BE2C (cell line): ENCODE measurements at places on chromosomes 3 and 15.

GRCh38 chr3:12489832-12490231 lies 5.6 kb downstream of the TSEN2 start:
- DNase-seq, result no peak

DNA sequence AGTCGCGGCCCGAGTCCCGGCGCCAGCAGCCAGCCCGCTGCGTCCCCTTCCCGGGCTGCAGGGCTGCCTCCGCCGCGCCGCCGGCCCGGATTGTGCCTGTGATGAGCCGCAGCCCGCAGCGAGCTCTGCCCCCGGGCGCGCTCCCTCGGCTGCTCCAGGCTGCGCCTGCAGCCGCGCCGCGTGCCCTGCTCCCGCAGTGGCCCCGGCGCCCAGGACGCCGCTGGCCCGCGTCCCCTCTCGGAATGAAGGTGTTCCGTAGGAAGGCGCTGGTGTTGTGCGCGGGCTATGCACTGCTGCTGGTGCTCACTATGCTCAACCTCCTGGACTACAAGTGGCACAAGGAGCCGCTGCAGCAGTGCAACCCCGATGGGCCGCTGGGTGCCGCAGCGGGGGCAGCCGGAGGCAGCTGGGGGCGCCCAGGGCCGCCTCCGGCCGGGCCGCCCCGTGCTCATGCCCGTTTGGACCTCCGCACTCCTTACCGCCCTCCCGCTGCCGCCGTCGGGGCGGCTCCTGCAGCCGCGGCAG lies 1.2 kb downstream of the CHST2 start:
- DNase-seq, result peak; percentile 55

GRCh38 chr3:8562081-8562595 lies 60.5 kb downstream of the LMCD1 start:
- no peak for DNase-seq

DNA sequence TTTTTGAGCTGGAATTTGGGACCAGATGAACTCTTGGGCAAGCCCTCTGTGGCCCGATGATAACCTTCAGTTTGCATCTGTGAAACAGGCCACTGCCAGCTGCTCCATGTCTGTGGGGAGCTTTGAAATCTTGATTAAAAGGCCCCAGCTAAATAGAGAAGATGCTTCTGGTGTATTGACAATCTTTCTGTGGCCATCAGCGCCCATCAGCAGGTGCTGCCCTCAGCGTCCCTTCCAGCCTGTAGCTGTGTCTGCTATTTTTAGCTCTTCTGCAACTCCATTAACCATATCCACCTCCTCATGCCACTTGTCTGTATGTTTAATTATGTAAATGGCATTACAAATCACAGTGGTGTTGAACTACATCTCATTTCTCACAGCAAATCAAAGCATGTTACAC lies 54.0 kb downstream of the CHCHD6 start:
- peak; percentile 33 for DNase-seq

GRCh38 chr3:72997421-72997961 lies 880 bp downstream of the PPP4R2 start:
- DNase-seq, result peak; percentile 44

DNA sequence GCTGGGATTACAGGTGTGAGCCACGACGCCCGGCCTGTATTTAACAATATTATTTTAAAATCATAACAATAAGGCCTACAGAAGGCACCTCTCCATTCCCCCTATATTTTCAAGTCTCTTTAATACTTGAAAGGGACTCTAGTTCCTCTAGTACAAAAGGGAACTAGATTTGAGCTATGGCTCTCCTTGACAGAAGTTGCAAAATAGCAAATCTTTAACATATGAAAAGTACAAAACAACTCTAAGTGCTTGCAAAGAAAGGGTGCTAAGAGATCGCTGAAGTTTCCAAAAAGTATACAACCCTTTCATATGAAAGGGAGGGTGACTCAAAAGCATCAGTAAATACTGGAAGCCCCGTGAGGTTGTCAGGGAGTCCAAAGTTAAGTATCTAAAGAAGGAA lies 23.8 kb downstream of the AP3S2 start:
- DNase-seq, result no peak

- DNase-seq, result peak; percentile 67
Observed at GRCh38 chr3:40580494-40581091, 55.8 kb downstream of the ZNF621 start.

DNA sequence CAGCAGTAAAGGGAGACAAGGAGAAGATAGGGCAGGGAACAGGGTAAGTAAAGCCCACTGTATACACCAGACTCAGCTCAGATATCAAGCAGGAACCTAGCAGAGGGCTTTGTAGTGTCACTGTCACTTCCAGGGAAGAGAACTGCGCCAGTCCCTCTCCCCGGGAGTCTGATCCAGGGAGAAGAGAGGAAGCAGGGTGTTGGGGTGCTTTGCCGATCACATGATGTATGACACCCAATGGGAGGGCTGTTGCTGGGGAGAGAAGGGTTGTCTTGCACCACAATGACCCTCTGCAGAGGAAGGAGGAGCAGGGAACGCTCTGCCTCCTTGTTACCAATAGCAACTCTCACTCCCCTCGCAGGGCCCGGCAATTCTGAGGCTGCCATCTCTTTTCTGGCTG lies 147.2 kb upstream of the SLC2A2 start:
- no peak for DNase-seq

DNA sequence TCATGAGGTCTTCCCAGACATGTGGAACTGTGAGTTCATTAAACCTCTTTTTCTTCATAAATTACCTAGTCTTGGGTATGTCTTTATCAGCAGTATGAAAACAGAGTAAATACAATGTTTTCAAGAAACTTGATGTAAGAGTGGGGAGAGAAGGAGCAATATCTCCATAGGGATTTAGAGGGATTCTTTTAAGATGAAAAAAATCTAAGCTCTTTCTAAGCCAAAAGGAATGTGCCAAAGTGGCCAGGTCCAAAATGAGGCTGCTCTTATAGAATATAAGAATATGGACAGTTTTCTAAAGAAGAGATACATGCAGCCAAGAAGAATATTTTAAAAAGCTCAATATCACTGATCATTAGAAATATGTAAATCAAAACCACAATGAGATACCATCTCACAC lies 23.9 kb upstream of the RYK start:
- DNase-seq, result no peak

DNA sequence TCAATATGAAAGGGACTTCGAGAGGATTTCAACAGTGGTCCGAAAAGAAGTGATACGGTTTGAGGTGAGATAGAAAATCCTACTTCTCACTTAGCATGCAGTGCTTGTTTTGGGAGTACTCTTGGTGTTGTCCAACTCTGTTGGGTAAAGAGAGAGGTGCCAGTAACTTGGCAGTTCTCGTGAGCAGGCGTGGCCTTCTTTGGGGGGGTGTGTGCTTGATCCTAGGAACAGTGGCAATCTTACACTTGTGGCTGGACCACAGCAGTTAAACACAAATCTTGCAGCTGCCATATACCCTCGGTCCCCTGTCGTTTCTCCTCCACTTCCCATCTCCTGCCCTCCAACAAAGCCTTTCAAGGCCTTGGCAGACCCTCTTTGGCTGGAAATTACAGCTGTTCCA lies 15.2 kb upstream of the SNX22 start:
- no peak for DNase-seq

DNA sequence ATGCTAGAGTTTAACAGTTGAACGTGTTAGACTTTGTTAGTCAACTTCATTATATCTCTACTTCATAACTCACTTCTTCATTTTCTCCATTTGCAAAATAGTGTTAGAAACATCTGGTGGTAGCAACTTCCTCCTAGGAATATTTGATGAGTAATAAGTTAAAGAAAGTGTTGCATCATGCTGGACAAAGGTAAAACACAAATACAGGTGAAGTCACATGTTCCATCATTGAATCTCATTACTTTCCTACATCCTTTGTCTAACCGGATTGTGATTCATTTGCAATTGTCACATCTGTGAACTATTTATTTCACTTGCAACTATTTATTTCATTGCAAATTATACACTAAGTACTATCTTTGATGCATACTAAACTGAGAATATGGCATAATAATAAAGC lies 186.5 kb downstream of the TUSC7 start:
- no peak for DNase-seq

DNA sequence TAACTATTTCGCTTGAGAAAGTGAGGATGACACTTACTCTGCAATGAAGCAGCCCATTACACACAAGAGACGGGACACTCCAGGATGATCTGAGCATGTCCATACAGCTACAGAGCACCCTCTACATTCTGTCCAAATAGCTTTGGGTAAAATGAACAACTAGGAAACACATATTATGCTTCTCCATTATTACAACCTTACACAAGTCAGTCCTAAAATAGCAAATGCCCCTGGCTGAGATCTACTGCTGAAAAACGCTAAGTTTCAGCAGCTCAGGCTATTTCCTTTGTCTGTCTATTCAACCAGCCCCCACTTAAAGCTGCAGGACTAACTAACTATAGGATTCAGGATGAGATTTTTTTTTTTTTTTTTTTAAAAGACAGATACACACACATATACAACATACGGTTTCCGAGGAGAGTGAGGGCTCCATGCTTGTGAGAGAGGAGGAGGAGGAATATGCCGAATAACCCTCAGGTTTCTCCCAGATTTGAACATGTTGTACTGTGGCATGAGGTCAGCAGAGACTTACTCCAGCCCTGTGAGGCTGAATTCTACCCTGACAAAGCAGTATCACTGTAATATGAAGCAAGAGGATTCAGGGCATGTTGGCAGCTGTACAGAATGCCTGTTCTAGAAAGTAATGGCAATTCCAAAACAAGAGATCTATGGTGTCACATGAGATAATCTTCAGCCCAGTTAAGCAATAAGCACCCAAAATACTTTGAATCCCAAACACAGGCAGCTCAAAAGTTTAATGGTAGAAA lies 117.3 kb upstream of the PLXND1 start:
- no peak for DNase-seq

- DNase-seq, result no peak
Observed at GRCh38 chr3:33646406-33646805, 71.6 kb downstream of the CLASP2 start.

DNA sequence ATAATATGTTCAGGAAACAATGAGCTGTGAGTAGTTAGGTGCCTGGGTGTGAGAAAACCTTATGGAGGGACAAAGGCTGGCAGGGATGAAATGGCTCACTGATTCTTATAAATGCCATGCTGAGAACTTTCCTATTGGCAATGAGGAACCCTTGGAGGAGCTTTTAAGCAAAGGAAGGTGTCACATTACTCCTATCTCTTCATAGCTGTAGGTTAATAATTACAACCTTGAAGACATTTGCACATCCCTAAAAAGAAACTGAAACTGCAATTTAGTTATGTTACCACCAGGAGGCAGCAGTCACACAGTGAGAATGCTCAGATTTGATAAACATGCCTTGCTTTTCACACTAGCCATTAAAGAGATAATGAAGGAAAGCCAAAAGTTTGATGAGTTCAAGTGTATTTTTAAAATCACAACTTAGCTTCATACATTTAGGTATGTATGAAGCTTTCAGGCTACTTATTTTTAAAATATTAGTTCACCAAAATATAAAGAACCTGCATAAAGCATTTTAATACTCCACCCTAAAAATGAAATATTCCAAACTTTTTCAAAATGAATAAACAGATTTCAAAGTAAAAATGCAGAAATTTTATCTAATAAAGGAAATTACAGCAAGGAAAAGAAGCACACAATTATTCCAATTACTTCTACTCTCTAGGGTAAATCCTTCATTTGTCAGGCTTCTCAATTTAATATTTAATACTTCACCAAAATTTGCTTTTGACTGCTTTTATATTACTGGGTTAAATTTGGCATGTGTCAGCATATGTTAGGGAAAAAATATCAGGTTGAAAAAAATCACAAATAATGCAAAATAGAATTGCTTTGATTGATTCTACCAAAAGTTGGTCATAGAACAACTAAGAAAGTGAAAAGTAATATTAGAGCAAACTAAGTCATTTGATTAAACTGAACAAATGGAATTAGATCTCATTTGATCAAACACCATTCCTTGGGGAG lies 136.9 kb upstream of the SLC2A2 start:
- no peak for DNase-seq

- DNase-seq, result no peak
Observed at GRCh38 chr3:82633319-82633718, 871.9 kb upstream of the GBE1 start.

DNA sequence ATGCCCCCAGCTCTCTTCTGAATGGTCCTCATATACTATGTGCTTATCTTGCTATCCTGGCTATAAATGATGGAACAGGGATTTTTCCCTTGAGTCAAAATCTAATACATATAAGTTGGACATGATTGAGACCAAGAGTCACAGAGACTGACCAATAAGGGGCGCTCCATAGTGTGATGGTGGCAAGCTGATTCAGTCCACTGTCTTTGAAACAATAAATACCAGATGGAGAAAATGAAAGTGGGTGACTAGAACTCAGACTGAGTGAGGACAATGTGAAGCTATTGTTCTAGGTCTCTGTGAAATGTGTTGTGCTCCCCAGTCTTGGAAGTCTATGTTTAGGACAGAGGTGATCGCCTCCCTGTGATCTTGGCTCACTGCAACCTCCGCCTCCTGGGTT lies 10.6 kb upstream of the FSTL1 start:
- DNase-seq, result no peak

DNA sequence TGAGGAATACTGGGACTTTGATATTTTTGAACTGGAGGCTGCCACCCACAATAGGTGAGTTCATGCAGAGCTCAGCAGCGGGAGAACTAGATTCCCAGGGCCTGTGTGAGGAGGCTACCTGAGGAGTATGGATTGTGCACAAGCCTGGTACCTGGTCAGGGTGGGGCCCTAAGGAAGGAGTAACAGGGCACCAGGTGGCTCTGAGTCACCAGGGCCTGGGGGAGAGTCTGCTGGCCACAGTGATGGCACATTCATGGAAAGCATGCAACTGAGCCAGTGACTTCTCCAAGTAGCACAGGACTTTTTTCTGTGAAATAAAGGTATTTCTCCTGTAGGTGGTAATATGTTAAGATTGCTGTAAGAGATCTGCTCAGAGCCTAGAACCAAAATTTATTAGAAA lies 134.4 kb downstream of the PDE8A start:
- no peak for DNase-seq

GRCh38 chr15:85518979-85519761 lies 138.8 kb downstream of the AKAP13 start:
- DNase-seq, result no peak

GRCh38 chr3:185280572-185281365 lies 26.9 kb upstream of the EHHADH start:
- DNase-seq, result peak; percentile 15

DNA sequence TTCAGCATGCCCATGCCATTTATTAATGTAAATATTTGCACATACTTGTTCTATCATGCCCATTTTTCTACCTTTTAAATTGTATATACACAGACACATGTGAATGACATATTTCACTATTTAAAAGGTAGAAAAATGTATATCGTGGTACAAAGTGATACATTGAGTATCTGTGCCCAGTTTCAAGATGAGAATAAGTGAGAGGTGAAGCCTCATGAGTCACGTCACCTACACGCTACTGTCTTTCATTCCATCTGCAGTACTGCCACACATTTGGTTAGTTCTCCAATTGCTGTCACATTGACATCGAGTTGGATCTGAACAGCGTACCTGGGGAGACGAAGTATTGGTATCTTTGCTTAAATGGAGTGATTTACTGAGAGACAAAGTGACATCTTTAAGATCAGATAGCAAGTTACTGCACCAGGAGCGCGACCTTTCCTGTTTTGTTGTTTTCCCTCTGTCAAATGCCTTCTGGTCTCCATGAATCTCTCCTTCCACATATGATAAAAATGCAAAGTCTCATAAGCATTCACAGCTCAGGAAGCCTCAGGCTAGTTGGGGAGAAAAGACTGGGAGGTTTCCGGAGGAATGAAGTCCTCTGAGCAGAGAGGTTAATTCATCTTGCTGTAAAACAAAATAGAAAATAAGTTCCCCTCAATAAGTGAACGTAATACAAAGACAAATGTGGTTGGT lies 12.0 kb downstream of the GREM1 start:
- DNase-seq, result no peak

GRCh38 chr15:52180196-52180835 lies 10.9 kb downstream of the GNB5 start:
- DNase-seq, result no peak

- no peak for DNase-seq
Observed at GRCh38 chr15:74209997-74210671, 7.5 kb upstream of the STRA6 start.
